ENCODE measurements at places on chromosomes 5 and 9.

DNA sequence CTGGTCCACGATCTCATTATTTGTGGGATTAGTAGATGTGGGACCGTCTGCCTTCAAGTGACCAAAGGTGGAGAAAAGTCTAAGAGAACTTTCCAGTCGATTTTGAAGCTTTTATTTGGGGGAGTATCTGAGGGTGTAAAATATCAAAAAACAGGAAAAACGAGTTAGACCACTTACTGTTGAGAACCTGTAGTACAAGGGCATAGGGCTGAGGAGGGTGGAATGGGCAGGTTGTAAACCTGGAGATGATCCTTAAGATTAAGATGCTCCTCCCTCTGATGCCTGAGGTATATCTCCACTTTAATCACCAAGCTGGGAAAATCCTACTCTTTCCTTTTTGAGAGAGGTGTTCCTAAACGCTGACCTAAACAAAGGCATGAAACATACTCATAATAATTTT is 32.0 kb upstream of the GTF2H2C start:
- no peak for DNase-seq

DNA sequence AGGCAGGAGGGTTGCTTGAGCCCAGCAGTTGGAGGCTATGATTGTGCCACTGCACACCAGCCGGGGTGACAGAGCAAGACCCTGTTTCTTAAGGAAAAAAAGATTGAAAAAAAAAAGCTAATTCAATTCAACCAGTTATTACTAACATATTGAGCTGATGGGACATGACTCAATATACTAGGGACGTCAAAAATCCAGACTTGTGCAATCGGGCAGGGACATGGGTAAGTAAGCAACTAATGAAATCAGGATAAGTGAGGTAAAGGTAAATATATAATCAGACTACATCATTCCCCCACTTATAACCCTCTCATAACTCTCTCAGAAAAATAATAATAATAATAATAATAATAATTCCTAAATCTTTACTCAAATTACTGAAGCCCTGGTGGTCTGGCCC is 975 bp upstream of the HAVCR1 start:
- DNase-seq, result no peak

DNA sequence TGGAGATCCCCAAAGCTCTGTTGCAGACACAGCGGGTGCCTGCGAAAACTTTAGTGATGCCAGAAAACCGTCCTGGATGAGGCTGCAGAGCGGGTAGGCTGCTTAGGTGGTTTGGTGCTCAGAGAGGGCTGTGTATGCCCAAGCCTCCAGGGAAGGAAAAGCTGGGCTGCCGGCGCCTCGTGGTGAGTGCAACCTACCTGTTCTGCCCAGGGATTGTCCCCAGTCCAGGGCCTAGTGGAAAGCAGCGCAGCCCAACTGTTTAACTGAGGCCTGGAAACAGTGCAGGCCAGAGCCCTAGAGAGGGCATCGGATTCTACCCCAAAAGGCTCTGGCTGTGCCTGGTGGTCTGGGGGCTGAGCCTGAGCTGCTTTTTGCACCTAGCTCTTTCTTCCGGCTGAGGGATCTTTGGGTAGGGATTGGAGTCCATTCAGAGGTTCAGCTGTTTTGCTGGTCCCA is 2.8 kb downstream of the LMX1B start:
- no peak for DNase-seq

DNA sequence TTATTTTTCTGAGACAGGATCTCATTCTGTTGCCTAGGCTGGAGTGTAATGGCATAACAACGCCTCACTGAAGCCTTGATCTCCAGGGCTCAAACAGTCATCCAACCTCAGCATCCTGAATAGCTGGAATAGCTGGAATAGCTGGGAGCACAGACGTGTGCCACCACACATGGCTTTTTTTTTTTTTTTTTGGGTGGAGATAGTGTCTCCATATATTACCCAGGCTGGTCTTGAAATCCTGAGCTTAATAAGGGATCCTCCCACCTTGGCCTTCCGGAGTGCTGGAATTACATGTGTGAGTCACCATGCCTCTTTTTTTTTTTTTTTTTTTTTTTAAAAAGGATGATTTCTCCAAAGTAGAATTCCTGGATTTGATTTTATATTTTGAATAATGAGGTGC is 60.7 kb downstream of the NSD1 start:
- DNase-seq, result no peak

- no peak for DNase-seq
These were observed 137.5 kb downstream of the GAPVD1 start for GRCh38 chr9:125399165-125399564.

Data from T-helper 1 cell (primary cell).